ENCODE measurements at places on chromosomes 6 and 20.

DNA sequence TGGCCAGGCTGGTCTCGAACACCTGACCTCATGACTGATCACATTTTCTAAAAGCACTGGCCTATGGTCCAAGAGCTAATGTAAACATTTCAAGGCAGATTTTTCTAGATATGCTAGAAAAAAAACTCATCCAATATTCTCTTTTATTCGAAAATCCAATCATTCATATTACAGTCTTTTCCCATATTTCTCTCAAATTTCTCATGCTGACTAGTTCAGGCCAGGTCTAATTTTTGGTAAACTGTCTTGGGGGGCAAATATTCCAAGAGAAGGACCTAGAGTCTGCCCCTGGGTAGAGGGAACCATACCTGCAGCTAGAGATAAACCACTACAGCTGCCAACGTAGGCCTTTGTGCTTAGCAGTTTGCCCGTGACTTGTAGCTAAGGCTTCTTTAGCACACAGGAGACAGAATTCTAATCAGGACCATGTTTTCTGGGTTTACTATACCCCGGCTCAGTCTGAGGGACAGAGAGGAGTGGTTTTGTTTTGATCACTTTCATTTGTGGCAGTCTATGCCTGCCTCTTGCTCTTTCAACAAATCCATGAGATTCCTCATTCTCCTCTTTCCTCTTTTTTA is 71.8 kb upstream of the CITED2 start:
- DNase-seq: no peak

DNA sequence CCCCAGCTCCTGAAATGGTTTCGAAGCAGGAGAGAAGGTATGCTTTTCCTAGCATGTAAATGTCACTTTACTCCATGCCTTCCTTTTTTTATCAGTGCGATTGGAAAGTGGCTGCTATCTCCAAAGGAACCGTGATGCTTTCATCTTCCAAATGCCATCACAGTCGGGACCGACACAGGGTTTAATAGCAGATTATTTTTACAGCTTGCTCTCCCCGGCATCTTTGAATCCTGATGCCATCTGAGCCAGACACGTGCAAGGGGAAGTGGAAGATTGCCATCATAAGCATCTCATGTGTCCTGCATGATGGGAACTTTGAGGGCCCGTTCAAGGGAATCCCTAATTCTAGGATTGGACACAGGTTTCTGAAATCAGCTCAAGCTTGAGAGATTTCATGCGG is 253.4 kb upstream of the KCNG1 start:
- peak; percentile 51 for DNase-seq

- DNase-seq: no peak
Observed at GRCh38 chr6:161064915-161065314, 73.3 kb downstream of the MAP3K4 start.

DNA sequence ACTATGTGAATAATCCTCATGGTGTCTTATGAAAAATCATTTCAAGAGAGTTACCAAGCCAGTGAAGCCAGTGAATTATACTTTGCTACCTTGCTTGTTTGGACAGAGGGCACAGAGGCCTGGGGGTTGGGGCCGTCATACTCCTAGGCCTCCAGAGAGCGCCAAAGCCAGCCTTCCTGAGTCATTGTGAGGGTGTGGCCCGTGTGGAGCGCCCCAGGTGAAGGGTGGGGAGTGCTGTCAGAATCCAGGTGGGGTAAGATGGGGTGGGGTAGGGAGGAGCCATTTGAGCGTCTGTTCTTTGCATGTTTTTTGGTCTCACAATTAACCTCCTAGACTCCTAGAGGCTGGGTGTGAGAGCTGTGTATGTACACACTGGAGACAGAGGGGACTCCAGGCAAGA is 71.1 kb downstream of the PERP start:
- DNase-seq: no peak

- no peak for DNase-seq
Observed at GRCh38 chr6:170448317-170448716, 104.8 kb downstream of the PSMB1 start.

- no peak for DNase-seq
Observed at GRCh38 chr20:32205110-32205842, 2.3 kb downstream of the PLAGL2 start.

- DNase-seq: no peak
Observed at GRCh38 chr20:12504779-12505178, 504.0 kb upstream of the SPTLC3 start.

- peak; percentile 36 for DNase-seq
Observed at GRCh38 chr6:44630125-44631028, 242.9 kb downstream of the CDC5L start.

DNA sequence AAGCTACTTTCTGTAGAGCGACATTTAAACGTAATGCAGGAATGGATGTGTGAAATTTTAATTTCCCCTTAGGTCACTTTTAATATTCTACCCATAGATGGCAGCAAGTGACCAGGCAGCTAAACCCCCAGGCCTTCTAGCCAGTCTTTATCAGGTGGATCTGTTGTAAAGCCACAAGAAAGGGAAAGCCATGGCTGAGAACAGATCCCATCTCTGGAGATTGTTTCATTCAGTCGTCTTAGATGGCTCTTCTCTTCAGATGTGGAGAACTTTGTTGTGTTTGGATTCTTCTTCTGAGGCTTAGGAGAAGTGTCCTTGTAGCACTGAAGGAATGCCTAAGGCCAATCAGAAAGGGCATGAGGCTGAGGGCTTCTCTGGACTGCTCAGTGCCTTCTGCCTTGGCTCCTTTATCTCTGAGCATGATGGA is 15.8 kb upstream of the RNF182 start:
- peak; percentile 87 for DNase-seq

- DNase-seq: no peak
Observed at GRCh38 chr6:157151029-157151428, 172.3 kb downstream of the TMEM242 start.

DNA sequence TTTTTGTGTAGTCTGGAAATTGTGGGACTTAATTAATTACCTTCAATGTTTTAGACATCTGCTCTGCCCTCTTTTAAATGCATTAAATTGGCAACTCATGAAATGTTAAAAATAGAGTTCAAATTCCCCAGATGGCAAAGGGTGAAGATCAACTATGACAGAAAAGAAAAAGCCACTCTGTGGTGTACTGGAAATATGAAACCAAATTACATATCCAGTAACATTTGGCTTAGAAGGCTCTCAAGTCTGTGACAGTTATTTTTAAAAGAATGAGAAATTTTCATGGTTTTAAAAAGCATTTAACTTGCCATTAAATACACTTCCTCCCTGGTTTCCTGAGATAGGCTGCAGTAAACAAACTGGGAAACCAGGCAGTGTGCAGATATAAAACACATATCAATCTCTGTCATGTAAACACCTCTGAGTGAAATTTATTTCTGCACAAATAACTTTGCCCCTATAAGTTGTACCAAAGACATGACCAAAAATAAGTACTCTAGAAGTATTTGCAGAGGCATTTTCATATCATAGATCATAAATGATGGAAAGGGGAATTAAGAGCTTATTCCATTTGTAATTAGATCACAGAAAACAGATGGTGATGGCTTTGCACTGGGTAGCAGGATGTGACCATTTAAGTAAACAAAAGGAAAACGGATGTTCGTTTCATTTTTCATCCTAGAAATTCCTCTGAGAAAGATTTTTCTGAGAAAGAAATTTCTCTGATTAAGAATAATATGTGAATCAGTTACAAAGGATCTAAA is 360.1 kb downstream of the SAMD5 start:
- no peak for DNase-seq

- DNase-seq: peak; percentile 36
Observed at GRCh38 chr20:51412951-51413481, 129.5 kb downstream of the NFATC2 start.

Measured in cerebellum (tissue), 4 donors.